NCI-H524 treated with DMSO at 0.1 percent for 48 hours (cell line): ENCODE measurements at places on chromosomes 3 and 15.

- DNase-seq: no peak
Measured at GRCh38 chr15:90901175-90902039, 1.7 kb upstream of the MAN2A2 start.

DNA sequence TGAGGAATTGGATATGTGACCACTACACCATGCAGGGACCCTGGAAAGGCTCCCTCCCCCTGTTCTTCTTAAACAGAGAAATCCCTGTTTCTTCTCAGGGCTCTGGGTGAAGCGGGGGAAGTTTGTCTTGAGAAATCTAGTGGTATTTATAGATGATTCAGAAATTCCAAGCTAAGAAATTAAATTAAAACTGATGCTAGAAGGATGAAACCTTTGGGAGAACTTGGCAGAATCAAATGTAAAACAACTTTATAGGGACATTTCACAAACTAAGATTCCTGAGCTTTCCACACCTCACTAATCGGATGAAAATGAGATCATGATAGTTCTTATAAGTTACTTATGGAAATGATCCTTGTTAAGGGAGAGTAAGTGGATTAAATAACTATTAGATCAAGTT lies 54.2 kb downstream of the FBXL2 start:
- DNase-seq: no peak

DNA sequence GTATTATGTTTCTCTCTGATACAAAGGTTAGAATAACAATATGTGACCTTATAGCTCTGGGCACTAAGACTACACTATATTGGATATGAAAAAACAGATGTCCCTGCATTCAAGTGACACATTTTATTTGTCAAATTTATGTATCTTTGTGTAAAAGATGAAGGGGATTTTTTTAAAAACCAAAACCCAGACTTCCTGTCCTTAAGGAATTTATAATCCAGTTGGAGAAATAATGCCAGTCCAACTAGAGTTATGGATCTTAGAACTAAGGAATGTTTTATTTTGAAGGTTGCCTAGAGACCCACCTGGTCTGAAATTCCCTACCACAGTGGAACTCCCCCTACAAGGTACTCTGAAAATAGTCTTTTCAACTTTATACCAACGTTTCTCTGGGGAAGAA lies 33.3 kb upstream of the PIK3CB start:
- DNase-seq: no peak

DNA sequence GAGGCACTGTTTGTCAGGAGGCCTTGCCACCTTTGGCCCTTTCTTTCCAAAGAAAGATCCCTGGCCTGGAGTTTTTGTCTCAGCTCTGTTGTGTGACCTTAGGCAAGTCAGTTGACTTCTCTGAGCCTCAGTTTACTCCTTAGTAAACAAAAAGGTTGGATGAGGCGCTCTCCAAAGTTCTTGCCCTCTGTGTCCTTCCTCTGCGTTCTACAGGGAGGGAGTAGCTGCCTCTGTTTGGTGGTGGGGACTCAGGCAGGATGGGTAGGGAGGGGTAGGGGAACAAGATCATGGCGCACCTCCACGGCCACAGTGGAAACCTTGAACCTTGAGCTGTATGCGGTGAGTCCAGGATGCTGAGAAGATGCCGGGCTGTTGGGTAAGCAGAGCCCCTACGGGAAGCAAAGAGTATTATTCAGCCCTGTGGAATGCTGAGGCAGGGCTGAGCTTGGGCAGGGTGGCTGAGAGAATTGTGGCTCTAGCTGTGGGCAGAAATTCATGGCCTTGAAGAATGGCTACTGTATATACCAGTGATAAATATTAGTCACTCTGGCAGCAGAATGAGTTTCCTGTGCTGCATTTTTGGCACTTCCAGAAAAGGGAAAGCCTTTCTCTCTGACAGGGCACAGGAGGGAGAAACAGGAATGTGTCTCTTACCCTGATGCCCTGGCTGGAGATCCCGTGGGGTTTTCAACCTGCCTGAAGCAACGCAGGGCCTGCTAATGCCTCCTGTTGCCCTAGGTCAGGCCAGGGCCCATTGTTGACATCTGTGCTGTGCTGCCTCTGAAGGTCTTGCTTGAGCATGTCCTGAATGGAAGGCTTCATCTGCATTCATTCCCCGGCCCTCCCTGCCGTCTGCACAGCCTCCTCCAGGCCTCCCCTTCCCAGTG lies 39.9 kb downstream of the SMAD3 start:
- no peak for DNase-seq

DNA sequence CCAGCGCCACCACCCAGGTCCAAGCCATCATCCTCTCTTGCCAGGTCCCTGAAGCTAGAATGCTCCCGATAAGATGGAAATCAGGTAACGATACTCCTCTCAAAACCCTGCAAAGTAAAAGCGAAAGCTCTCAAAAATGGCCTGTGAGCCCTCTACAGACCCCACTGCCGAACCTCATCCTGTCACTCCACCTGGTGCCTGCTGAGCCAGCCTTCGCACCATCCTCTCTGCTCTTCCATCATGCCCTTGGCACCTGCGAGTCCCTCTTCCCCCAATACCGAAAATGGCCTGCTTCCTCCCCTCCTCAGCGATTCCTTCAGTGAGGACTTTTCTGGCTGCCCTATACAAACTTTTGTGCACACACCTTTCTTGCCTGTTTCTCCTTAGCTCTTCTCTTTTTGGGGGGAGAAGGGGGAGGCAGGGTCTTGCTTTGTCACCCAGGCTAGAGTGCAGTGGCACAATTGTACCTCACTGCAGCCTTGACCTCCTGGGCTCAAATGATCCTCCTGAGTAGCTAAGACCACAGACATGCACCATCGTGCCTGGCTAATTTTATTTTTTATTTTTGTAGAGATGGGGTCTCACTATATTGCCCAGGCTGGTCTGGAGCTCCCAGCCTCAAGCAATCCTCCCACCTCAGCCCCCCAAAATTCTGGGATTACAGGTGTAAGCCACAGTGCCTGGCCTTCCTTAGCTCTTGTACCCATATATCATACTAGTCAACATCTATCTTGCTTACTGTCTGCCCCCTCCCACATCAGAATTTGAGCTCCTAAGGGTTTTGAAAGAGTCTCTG lies 3.0 kb downstream of the IDH2 start:
- DNase-seq: no peak

DNA sequence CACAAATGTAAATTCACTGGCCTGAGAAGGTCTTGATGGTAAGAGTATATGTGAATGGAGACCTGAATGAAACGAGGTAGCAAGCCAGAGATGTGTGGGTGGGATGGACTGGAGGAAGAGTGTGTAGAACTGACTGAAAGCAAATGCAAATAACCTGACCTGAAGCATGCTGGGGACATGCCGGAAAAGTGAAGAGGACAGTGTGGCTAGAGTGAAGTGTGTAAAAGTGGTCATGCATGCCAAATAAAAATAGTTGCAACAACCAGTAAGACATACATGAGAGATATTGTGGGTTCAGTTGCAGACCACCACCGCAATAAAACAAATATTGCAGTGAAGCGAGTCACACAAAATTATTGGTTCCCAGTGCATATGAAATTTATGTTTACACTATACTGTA lies 82.3 kb downstream of the LPP start:
- DNase-seq: no peak

- no peak for DNase-seq
Measured at GRCh38 chr3:108724101-108724500, 33.1 kb downstream of the RETNLB start.

DNA sequence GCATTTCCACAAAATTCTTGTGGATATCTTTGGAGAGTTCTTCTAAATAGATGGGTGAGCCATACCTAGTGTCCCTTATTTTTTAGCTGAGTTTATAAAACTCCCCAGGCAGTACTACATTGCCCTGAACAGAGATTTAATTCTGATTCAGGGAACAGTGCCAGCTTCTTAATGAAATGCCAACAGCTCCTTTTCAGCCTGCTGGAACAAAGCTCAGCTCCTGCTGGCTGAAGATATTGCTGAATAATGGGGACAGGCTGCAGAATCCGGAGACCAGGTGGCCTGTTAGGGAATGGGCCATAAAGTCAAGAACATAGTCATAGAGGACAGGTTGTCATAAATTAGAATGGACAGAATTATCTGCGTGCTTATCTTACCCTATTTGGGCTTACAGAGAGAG lies 8.9 kb downstream of the HGD start:
- DNase-seq: peak; percentile 70
